ENCODE measurements at places on chromosomes 11 and 22.

DNA sequence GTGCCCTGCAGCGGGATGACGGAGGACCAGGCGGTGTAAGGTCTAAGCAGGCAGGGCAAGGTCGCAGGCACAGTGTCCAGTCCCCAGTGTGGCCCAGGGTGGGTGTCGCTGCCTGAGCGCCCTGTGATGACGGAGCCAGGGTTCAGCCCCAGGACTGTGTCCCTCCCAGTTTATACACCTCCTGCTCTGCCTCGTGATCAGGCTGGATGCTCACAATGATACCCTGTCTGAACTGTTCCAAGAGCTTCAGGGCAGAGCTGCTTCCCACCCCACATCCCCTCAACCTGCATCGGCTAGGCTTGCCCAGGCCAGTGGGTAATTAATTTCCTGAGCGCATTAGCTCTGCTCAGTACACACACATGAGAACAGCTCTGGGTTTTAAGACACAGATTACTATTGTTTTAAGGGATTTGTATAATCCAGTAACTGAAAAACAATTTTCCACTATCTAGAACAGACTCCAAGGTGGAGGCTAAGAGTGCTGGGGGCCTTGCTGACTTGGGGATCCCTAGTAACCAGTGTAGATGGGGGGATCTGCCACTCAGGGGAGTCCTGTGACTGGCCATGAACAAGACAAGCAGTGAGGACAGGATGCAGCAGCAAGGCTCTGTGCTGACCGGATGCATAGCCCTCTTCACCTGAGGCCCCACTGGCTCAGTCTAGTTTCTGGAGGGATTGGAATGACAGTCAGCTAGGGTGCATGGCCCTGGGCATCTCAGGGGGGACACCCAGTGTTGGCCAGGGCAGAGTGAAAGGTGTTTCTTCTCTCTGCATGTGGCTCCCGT is 34.1 kb downstream of the GNAZ start:
- DNase-seq = no peak

DNA sequence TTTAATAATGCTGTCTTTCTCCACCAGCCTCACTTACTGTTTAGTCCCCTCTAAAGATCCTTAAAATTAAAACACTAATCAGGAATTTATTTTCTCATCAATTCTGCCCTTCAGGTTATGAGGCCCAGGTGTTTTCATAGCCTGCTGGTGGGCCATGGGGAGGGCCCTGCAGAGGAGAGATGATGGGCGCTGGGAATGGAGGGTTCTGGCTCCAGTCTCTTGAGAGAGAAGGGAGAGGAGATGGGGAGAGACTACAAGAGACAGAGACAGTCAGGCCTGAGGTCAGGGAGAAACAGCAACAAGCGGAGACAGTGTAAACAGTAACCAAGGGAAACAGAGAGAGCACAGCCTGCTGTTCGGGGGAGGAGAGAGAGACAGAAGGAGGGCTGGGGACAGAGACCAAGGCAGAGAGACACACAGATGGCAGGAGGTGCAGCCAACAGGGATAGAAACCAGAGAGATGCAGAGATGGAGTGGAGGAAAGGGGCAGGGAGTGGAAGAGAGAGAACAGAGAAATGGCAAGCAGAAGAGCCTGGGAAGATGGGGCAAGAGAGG is 187.3 kb upstream of the SYT13 start:
- no peak for DNase-seq

- DNase-seq = no peak
These were observed 909.0 kb downstream of the BRD1 start for GRCh38 chr22:48918585-48919186.

DNA sequence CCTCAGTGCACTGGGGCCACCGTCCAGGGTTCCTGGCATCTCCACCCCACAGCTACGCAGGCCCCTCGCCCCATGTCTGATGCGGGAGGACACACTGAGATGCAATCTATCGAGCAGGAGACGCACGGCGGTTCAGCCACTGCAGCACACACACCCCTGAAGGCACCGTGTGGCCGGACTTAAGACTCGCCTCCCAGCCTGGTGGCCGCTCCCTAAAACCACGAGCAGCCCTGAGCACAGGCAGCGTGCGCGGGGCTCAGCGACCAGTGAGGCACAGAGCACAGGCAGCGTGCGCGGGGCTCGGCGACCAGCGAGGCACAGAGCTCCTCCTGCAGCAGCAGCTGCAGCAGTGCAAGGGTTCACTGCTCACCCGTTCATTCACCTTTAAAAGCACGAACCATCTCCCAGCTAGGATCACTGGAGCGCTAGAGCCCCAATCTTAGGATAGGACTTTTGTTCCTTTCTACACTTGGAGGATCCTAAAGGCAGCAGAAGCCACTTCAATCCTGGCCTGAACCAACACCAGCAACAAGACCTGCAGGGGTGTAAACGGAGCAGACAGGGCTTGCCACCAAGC is 31.4 kb downstream of the TOLLIP start:
- DNase-seq = no peak

GRCh38 chr22:32754413-32755041 is 47.0 kb upstream of the TIMP3 start:
- DNase-seq = no peak

DNA sequence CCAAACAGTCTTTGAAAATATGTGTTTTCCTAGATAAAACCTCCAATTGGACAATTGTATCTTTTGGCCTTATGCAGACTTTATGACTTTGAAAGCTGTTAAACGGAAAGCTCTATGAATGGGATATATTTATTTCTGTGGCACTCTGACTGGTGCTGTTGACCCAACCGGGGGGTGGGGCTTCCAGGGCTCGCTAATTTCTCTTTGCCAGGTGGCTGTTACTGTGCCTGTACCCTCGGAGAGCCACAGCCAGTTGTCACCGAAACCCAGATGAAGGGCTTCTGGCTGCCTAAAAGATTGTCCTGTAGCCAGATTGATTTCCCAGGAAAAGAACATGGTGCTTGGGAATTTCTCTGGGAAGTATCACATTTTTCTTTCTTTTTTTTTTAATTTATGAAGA is 132.7 kb upstream of the NAV2 start:
- DNase-seq = no peak

GRCh38 chr11:2714871-2715270 is 15.1 kb upstream of the KCNQ1OT1 start:
- no peak for DNase-seq

- peak; percentile 75 for DNase-seq
These were observed 6.9 kb downstream of the CDC42EP1 start for GRCh38 chr22:37566903-37567798.

GRCh38 chr22:47046411-47047065 is 284.1 kb downstream of the TBC1D22A start:
- DNase-seq = no peak

GRCh38 chr22:41302811-41303210 is 1.5 kb downstream of the ZC3H7B start:
- DNase-seq = no peak

DNA sequence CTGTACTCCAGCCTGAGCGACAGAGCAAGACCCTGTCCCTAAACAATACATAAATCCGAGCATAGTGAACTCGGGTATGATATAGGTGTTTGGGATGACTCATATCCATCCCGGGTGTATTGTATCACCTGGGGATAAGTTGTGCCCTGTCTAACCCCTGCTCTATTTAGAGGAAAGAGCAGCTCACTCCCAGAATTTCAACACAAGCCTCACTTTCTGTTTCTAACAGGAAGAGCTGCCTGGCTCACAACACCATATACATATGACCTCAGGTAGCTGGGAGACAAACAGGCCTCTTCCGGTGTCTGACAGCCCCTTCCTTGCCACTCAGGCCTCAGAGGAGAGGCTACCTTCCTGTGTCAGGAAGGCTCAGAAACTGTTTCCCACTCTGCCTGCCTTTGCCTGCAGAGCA is 9.9 kb upstream of the MICALL1 start:
- no peak for DNase-seq

GRCh38 chr22:28769394-28770085 is 3.0 kb upstream of the CCDC117 start:
- DNase-seq = no peak

DNA sequence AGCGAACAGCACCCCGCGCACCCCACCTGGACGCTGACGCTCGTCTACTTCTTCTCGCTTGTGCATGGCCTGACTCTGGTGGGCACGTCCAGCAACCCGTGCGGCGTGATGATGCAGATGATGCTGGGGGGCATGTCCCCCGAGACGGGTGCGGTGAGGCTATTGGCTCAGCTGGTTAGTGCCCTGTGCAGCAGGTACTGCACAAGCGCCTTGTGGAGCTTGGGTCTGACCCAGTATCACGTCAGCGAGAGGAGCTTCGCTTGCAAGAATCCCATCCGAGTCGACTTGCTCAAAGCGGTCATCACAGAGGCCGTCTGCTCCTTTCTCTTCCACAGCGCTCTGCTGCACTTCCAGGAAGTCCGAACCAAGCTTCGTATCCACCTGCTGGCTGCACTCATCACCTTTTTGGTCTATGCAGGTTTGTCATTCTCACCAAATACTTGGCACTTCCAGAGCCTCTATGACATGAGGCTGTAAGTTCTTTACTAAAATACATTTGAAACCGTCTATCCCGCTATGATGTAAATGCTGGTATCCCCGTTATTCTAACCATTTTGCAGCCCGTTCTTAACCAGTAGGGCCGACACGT is 535 bp downstream of the AQP11 start:
- DNase-seq = no peak

DNA sequence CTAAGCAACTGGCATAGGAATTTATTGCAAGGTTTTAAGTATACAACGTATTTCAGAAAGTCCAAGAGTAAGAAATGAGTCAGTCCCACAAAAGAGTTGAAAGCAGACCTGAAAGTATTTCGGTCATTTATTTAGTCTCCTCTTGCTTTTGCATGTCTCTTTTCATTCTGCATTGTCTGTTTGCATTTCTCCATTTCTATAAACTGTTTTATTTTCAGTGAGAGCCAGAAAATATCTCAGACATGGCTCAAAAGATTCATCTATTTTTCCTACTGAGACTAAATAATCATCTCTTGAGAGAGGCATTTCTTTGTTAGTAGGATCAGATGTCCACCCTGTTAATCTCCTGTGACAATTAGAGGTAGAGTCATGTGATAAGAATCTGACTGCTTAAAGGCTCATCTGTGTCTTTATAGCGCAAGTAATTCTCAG is 219.1 kb upstream of the CCDC179 start:
- no peak for DNase-seq

- peak; percentile 75 for DNase-seq
These were observed 2.3 kb downstream of the CASTOR1 start for GRCh38 chr22:30286813-30287647.

- DNase-seq = no peak
These were observed 26.2 kb upstream of the POGLUT3 start for GRCh38 chr11:108524422-108524821.

GRCh38 chr11:65864706-65865471 is 4.7 kb downstream of the MUS81 start:
- DNase-seq = no peak

DNA sequence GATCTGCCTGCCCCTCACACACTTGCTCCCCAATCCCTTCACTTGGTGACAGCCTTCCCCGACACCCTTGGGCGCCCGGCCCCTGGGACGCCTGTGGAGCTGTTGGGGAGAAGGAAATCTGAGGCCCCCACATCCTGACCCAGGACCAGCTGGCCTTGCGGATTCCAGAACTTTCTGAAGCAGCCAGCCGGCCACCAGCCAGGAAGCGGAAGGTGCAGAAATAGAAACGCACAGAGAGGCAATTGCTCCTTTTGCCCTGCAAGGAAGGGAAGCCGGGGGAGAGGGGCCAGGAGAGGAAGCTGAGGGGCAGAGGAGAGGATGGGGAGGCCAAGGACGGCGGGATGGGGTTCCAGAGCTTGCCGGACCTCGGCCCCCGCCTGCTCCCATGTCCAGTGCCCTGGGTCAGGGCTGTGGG is 66.7 kb upstream of the LINC01488 start:
- DNase-seq = no peak

DNA sequence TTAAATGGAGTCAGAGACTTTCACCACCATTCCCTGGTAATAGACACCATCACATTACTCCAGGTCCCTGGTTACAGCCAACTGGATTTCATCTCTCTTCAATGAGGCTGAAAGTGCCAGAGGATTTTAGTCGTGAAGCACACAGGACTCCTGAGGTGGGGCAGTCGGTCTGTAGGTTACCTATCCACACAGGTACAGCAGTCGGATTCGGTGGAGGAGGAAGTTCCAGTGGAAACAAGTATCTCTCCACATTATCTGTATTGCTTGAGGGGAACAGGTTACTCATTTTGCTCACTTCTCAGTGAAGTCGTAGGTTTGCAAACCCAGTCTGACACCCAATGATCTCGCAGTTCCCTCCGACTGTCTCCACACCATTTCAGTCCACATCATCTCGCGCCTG is 82.3 kb upstream of the TMEM45B start:
- DNase-seq = no peak

GRCh38 chr11:66068923-66069714 is 953 bp upstream of the PACS1 start:
- DNase-seq = no peak

DNA sequence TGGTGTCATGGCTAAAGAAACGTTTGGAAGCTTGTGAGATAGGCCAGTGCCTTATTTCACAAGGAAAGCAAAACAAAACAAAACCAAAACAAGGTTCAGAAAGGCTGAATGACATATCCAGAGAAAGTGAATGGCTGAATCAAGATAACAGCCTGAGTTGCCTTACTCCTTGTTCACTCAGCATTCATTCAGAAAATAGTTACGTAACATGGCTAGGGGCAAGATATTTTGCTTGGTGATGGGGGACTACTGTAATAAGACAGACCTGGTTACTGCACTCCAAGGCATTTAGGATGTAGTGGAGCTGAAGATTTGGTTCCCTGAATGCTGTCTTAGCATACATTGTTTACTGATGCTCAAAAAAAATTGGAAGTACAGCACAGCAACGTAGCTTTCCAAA is 47.7 kb downstream of the C11orf91 start:
- no peak for DNase-seq

GRCh38 chr22:25146307-25146706 is 53.4 kb upstream of the CRYBB3 start:
- no peak for DNase-seq

DNA sequence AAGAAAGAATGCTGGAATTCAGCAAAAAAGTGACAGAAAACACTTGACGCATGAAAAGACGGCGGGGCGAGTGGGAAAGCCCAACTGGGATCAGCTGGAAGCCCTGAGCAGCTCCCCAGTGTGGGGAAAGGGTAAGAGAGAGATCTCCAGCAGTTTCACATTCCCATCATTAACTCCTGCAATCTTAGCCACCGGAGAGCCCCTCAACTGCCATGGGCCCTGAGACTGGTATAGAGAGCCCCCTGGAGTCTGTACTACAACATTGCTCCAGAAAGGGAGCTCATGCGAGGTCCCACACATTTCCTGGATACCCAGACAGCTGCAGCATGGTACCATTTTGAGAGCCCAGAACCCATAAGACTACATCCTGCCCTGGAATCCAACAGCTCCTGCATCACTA is 31.1 kb downstream of the MRGPRX4 start:
- DNase-seq = no peak

- no peak for DNase-seq
These were observed 155.1 kb downstream of the LDLRAD3 start for GRCh38 chr11:36098853-36099375.

DNA sequence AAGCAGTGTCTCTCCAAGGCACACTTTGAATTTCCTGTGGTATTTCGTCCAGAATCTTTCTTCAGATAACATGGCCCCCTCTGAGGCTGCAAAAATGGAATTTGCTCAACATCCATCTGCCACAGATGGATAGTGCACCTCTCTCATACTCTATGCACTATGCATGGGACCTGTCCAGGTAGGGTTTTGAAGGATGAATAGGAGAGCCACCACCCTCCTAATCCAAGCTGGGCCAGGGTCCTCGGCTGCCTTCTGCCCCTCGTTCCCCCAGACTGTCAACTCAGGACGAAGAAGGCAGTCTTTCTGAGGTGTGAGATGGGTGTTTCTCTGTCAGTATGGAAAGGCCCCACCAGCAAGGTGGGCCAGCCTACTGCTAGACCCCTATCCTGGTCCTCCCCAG is 56.4 kb downstream of the MN1 start:
- DNase-seq = no peak

- DNase-seq = no peak
These were observed 1335.3 kb downstream of the TBC1D22A start for GRCh38 chr22:48097723-48098122.
